H9 (cell line): ENCODE measurements at places on chromosomes 11 and 22.

DNA sequence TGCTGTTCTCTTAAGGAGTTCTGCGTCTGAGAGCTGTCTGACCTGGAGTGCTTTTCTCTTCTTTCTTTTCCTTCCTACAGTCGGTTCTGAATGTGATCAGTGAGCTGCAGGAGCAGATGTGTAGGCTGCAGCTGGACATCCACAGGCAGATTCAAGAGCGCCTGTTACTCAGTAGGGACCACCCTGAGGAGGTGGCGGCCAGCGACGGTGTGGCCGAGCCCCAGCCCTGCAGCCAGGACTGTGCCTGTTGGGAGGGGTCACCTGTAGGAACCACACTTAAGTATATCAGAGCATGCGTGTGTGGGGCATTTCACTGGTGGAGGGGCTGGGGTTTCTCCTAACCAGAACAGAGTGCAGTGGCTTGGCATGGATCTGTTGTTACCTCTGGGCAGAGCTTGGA is 56.3 kb downstream of the CYB5R2 start:
- DNase-seq = no peak

- no peak for DNase-seq
Observed at GRCh38 chr11:65885808-65886536, 2.3 kb downstream of the FIBP start.

DNA sequence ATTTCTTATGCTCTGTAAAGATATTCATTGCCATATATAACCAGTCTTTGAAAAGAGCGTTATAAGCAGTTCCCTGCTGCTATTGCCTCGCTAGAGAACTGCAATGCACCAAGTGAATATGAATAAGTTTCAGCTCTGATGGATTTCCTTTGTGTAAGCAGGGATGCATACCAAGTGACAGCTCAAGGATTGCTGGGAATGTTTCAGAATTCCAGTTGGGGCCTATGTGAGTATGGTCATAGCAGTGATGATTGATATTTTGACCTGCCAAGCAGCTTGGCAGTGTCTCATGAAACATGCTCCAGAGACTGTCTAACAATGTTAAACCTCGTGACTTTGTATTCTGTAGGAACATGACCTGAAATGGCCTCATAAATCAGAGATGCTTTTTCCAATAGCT is 312.6 kb downstream of the C11orf87 start:
- DNase-seq = no peak

GRCh38 chr11:44505581-44506054 is 59.8 kb upstream of the CD82 start:
- no peak for DNase-seq

DNA sequence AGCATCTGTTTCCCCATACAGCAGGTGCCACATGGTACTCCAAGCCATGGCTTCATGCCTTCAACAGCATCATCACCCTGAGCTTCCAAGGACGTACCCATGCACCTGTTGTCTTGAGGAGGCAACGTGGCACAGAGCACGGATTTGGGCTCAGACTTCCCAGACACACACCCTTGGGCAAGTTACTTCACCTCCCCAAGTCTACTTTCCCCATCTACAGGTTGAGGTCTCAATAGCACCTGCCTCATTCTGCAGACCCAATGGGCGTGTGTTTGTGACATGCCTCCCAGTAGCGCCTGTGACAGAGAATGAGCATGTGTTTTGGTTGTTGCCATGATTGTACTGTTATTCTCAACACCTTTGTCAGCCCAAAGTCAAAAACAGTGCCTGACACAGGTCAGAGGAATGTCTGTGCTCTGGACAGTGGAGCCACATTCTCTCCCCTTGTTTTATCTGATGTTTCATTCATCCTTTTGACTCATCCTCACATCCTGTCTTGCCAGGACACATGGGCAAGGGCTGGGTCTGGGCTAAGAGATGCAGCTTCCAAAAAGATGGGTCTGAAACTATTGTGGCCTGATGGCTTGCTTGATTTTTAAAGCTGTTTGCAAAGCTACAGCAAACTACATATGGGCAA is 53.4 kb upstream of the CCND1 start:
- no peak for DNase-seq

GRCh38 chr11:31768749-31769640 is 42.1 kb downstream of the PAX6 start:
- DNase-seq = no peak
